ENCODE measurements at places on chromosomes 2 and 18. TPM values are rescaled to one million over a fixed set of nuclear protein-coding genes. Genes with fewer than 3 reads are reported as not detected.

DNA sequence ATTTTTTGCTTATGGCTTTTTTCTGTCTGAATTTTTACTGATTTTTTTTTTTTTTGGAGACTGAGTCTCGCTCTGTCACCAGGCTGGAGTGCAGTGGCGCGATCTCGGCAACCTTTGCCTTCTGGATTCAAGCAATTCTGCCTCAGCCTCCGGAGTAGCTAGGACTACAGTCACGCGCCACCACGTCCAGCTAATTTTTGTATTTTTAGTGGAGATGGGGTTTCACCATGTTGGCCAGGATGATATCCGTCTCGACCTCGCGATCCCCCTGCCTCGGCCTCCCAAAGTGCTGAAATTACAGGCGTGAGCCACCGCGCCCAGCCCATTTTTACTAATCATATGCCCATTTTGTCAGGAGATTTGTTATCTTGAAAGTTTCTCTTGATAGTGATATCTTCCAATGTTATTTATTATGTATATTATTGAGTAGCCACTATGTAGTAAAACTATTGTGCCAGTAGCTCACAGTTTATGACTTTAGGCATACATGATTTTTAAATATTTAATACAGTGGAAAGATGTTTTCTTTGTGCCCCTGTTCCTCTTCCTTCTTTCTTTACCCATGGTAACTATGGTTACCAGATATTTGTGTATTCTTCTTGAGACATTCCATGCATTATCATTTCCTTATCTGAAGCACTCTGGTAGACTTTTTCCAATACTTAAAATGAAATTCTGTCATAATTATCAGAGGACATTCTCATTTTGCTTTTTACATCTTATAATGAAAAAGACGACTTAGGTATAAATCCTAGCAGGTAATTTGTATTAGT lies 2.1 kb downstream of the HAT1 start:
- no peak for DNase-seq

Gene CRYGC
- not detected for total RNA-seq

GRCh38 chr2:9095226-9095625 lies 91.7 kb upstream of the MBOAT2 start:
- no peak for DNase-seq

- no peak for DNase-seq
These were observed 276.2 kb upstream of the HNRNPA3 start for GRCh38 chr2:176936410-176936809.

DNA sequence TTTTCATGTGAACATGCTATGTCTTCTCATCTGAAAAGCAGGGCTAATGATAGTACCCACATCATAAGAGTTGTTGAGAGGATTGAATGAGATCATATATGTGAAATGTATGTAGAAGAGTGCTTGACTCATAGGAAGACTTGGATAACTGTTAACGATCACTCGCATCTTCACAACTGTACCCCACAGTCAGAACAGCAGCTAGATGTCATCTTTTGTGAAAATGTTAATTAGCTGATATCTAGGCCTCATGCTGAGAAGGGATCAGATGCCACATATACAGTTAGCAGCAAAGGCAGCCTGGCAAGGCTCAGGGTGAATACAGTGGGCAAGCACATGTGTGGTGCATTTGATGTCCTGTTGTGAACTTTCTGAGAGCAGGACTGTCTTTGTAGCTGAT lies 24.2 kb downstream of the MAP3K20 start:
- no peak for DNase-seq

DNA sequence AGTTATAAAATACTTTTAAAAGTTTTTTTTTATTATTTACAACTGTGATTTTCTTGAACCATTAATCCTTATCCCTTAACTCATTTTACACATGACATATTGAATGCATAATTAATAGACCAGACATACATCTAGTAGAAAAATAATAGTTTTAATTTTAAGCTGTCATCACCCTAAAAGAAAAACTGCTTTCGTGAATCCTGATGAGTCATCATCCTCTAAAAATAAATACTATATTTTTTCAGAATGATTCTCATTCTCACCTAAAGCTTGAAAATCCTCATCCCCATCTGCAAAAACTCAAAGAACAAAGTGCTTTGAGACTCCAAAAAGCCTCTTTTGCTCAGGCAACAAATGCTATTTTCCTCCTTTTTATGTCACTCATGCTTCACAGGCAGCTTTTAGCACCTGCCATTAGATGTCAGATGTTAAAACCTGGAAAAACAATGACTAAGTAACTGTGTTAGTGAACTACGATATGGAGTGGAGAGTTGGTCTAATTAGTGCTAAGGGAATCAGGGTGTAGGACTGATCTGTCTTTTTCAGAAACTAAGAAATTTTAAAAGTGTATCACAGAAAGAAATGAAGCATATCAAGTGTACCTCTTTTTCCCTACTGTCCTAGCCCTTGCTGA lies 297.6 kb downstream of the TMX3 start:
- no peak for DNase-seq

- peak; percentile 32 for DNase-seq
These were observed 50.6 kb upstream of the EML6 start for GRCh38 chr2:54672590-54673456.

GRCh38 chr2:163664610-163665009 lies 71.2 kb downstream of the FIGN start:
- no peak for DNase-seq

DNA sequence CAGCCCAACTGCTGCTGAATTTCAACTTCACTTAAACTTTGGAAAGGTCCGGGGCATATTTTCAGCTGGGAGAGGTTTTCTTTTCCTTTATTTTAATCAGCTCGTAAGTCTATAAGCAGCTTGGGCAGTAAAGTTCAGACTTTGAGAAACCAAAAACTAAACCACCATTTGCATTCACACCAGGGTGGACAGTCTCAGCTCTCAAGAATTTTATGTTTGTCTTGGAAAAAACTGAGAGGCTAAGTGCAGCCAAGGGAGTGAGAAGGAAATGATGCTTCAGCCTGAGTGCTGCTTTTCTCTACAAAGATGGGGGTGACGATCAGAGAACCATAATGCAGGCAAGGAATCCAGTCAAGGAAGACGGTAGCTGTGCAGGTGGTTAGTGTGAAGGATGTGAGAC lies 30.2 kb downstream of the MCFD2 start:
- peak; percentile 23 for DNase-seq

DNA sequence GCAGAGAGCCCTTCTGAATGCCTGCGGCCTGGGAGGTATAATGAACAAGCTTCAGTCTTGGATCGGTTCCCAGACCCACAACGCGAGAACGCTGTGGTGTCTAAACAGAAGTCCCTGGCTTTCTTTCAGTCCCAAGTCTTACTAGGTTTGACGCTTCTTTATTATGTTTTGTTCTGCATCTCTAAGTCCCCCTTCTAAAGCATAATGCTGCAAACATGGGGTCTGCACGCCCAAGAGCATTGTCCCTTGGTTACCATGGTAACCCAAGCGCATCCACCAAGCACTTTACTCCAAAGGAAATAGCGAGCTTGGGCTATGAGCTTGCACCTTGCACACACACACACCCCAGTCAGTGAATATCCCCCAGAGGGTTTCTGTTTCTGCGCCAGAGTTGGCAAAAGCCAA lies 193.7 kb downstream of the INO80D start:
- DNase-seq: peak; percentile 2

GRCh38 chr2:64225491-64225890 lies 81.3 kb upstream of the PELI1 start:
- no peak for DNase-seq

Gene ZNF512
- total RNA-seq: 8.9 TPM

Measured in lung microvascular endothelial cell (primary cell).